Activated CD8-positive, alpha-beta memory T cell treated with anti-CD3 and anti-CD28 coated beads for 36 hours (primary cell): ENCODE measurements at places on chromosomes 2 and 18. TPM values are rescaled to one million over a fixed set of nuclear protein-coding genes. Genes with fewer than 3 reads are reported as not detected.

The CYP27A1 gene
- not detected for total RNA-seq

The AKAIN1 gene
- not detected for total RNA-seq

The UGT1A3 gene
- not detected for total RNA-seq

The IL1R2 gene
- 1.5 TPM for total RNA-seq

The ELOA2 gene
- not detected for total RNA-seq

The BOLL gene
- not detected for total RNA-seq

The BCL2 gene
- total RNA-seq = 74.9 TPM

The QPCT gene
- total RNA-seq = 6.6 TPM

The GALNT13 gene
- not detected for total RNA-seq

The SMYD1 gene
- not detected for total RNA-seq

The KCNJ3 gene
- not detected for total RNA-seq

The SCG2 gene
- not detected for total RNA-seq

The RSAD2 gene
- total RNA-seq = 0.42 TPM

The CTDP1 gene
- total RNA-seq = 41.5 TPM

The LOXHD1 gene
- total RNA-seq = not detected

The PTPRM gene
- 4.1 TPM for total RNA-seq

The RBKS gene
- 5.8 TPM for total RNA-seq

The AFF3 gene
- total RNA-seq = 1.1 TPM

The CYTIP gene
- total RNA-seq = 247 TPM
